Spleen (tissue), 13 donors: ENCODE measurements at places on chromosomes 1 and 21. TPM values are rescaled to one million over a fixed set of nuclear protein-coding genes. Genes with fewer than 3 reads are reported as not detected.

Gene KCNT2
- total RNA-seq, result 1.0 TPM

Gene FNDC5
- total RNA-seq, result not detected

GRCh38 chr1:228410671-228411070 lies 4.0 kb upstream of the TRIM11 start:
- H3K36me3 ChIP-seq, result peaks cover 17% of the 10 kb centered on the region
- no peak overlapping the region for H3K27ac ChIP-seq
- H3K4me1 ChIP-seq, result peaks cover 17% of the 10 kb centered on the region
- no peak overlapping the region for H3K4me3 ChIP-seq
- peaks cover 10% of the 10 kb centered on the region for H3K27me3 ChIP-seq

DNA sequence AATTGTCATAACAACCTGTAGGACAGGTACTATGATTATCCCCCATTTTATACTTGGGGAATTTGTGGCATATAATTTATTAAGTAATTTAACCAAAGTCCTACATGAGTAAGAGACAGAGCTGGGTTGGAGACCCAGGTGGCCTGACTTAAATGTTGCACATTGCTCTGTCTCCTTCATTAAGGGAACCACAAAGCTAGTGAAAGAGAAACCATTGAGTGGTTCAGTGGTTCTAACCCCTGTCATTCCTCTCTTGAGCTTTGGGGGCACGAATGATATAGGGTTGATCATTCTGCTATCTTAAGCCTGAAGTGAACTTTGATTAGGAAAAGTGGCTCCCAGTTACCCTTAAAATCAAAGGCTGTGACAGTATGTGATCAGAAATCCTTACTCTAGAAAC lies 5.3 kb upstream of the MAP3K7CL start:
- no peak overlapping the region for H3K27ac ChIP-seq
- H3K36me3 ChIP-seq, result no peaks in the 10 kb centered on the region
- H3K27me3 ChIP-seq, result no peaks in the 10 kb centered on the region
- H3K4me3 ChIP-seq, result no peak overlapping the region
- no peaks in the 10 kb centered on the region for H3K4me1 ChIP-seq
- DNase-seq, result no peak

- H3K27me3 ChIP-seq, result no peaks in the 10 kb centered on the region
- no peaks in the 10 kb centered on the region for H3K36me3 ChIP-seq
- DNase-seq, result no peak
- no peaks in the 10 kb centered on the region for H3K4me1 ChIP-seq
- H3K4me3 ChIP-seq, result no peak overlapping the region
These were observed 120.6 kb downstream of the PTBP2 start for GRCh38 chr1:96842215-96842614.

DNA sequence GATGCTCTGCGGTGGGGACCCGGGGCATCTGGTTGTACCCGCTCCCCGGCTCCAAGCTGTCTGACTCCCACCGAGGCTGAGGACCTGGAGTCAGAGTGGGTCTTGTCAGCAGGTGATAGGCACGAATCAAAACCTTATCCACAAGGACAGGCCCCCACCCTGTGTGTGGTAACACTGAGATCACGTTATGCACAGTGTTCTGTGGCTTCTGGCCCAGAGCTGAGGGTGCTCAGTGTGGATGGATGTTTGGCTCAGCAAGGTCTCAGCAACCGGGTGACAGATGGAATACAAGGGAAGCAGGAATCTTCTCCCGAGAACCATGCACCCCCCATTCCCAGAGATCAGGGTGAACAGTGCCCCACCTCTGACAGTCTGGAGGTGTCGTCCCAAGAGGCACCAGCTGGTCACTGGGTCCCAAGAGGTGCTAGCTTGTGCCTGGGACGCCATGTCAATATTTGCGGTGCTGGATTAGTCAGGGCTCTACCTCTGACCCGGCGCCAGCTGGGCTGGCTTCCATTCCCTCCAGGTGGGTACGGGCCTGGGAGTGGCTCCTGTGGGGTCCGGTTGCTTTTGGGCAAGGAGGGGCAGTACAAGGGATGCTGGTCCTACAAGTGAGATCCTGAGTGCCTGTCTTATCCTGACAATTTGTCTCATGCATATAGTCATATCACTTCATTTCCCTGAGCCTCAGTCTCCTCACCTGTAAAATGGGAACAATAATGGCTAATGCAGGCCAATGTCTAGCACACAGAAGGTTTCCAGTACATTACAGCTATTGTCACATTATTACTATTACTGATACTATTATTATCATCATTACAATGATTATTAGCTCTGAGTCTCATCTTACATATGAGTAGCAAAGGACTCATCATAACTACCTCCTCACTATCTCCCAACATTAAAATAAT lies 957 bp downstream of the CAPN9 start:
- peaks cover 6% of the 10 kb centered on the region for H3K4me1 ChIP-seq
- H3K27me3 ChIP-seq, result no peaks in the 10 kb centered on the region
- DNase-seq, result peak; percentile 59
- H3K4me3 ChIP-seq, result no peak overlapping the region
- no peak overlapping the region for H3K27ac ChIP-seq

- no peaks in the 10 kb centered on the region for H3K4me1 ChIP-seq
- H3K4me3 ChIP-seq, result no peak overlapping the region
- no peaks in the 10 kb centered on the region for H3K27me3 ChIP-seq
- H3K36me3 ChIP-seq, result no peaks in the 10 kb centered on the region
- H3K27ac ChIP-seq, result no peak overlapping the region
These were observed 76.8 kb downstream of the KCNJ15 start for GRCh38 chr21:38333301-38334272.

DNA sequence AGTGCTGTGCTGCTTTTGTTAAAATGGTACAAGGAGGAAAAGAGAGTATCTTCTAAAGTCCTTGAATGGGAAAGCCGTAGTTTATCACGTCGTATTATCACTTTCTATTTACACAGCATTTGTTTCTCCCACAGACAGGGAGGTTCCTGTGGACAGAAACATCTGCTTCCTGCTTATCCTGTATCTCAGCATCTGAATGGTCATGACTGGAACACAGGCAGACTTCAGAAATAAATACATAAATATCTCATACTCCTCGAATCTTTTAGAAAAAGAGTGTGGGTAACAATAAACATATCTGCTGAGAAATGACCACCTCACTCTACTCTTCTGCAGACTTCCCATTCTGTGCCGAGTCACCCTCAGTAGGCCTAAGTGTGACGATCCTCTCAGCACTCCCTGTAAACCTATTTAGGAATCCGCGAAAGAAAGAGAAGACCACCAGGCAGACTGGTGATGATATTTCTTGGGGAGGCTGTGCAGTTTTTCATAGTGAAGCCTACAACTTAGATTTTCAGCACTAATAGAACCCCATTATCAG lies 393.5 kb downstream of the SMYD3 start:
- peaks cover 3% of the 10 kb centered on the region for H3K36me3 ChIP-seq
- H3K4me1 ChIP-seq, result peaks cover 9% of the 10 kb centered on the region
- DNase-seq, result no peak
- H3K4me3 ChIP-seq, result no peak overlapping the region
- peak overlapping the region; percentile 10 for H3K27ac ChIP-seq

DNA sequence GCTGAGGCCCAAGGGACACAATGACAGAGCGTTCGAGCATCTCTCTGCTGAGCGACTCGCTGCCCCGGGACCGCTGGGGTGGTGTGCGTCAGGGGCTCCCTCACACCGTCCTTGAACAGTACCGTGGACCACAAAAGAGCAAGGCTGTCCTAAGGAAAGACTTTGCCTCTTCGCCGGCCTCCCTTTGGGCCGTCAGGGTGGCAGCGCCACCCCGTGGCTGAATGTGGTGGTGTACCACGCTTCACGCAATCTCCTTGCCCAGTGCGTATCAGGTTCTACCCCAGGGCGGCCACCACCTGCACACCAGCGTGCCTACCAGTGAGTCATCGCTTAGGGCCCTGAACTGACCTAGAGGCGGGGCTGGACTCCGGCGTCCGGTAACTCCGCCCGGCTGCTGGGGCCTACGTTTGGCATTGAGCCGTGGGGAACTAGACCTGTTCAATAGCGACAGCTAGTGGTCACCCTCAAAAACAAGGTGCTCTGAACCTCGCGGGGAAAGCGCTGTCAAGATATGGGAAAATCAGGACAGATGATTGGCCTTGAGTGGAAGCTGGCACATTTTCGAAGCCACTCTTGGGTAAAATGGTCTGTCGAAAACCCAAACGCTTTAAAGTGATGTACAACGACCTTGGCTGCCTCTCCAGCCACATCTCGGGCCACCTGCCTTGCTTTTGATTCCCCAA lies 8.1 kb upstream of the TRAF3IP3 start:
- peaks cover 56% of the 10 kb centered on the region for H3K4me1 ChIP-seq
- no peaks in the 10 kb centered on the region for H3K36me3 ChIP-seq
- peak overlapping the region; percentile 12 for H3K4me3 ChIP-seq
- H3K27me3 ChIP-seq, result no peaks in the 10 kb centered on the region
